ENCODE measurements at places on chromosomes 12 and 14. TPM values are rescaled to one million over a fixed set of nuclear protein-coding genes. Genes with fewer than 3 reads are reported as not detected.

- no peaks in the 10 kb centered on the region for H3K36me3 ChIP-seq
- H3K27ac ChIP-seq = no peak overlapping the region
- no peaks in the 10 kb centered on the region for H3K27me3 ChIP-seq
- no peak overlapping the region for H3K4me3 ChIP-seq
- DNase-seq = no peak
Observed at GRCh38 chr12:102571889-102572288, 91.5 kb upstream of the IGF1 start.

Gene OTOGL
- 0.56 TPM for total RNA-seq

DNA sequence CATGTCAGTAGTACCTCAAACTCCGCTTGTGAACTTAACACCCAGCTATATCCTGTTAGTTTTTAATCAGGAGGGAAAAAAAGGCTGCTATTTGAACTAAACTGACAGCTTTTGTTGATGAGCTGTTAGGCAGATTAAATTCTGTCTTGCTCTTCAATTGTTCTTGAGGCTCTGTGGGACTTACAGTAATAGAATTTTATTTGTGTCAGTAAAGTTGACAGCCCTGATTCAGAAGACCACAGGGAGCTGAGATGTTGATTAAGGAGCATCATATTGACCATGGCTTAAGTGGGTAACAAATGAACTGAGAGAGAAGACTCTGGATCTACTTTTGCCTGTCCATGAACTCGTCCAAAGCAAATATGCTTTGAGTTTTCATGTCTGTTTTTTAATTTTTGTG lies 622.9 kb downstream of the DIO2 start:
- no peaks in the 10 kb centered on the region for H3K27me3 ChIP-seq
- H3K36me3 ChIP-seq = no peaks in the 10 kb centered on the region
- no peaks in the 10 kb centered on the region for H3K4me1 ChIP-seq
- no peak overlapping the region for H3K27ac ChIP-seq
- no peak overlapping the region for H3K4me3 ChIP-seq

Gene CACNA1C
- not detected for total RNA-seq

GRCh38 chr14:87852107-87852506 lies 140.9 kb downstream of the GALC start:
- H3K4me1 ChIP-seq = no peaks in the 10 kb centered on the region
- no peak for DNase-seq
- no peaks in the 10 kb centered on the region for H3K36me3 ChIP-seq
- H3K4me3 ChIP-seq = no peak overlapping the region

- H3K4me3 ChIP-seq = no peak overlapping the region
- H3K27ac ChIP-seq = no peak overlapping the region
- DNase-seq = no peak
- H3K36me3 ChIP-seq = no peaks in the 10 kb centered on the region
- H3K4me1 ChIP-seq = no peaks in the 10 kb centered on the region
Observed at GRCh38 chr12:29191267-29191850, 42.3 kb downstream of the FAR2 start.

All from GM12878 (cell line).